Natural killer cell treated with Interleukin-12 subunit alpha and Interleukin-12 subunit beta and Interleukin-15 and Interleukin-18, amount 100 ng/mL, for 72 hours (primary cell): ENCODE measurements at places on chromosomes 5 and 9.

- DNase-seq = no peak
Measured at GRCh38 chr9:134978272-134978671, 60.6 kb upstream of the FCN1 start.

DNA sequence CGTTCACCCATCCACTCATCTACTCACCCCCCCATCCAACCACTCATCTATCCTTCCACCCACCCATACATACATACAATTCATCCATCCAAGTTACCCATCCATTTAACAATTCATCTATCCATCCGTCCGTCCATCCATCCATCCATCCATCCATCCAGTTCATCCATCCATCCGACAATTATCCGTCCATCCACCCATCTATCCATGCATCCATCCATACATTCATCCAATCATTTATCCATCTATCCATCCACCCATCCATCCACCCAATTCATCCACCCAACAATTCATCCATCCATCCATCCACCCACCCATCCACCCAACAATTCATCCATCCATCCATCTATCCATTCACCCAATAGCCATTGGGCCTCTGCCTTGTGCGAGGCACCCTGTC is 173.2 kb upstream of the MVB12B start:
- DNase-seq = no peak

DNA sequence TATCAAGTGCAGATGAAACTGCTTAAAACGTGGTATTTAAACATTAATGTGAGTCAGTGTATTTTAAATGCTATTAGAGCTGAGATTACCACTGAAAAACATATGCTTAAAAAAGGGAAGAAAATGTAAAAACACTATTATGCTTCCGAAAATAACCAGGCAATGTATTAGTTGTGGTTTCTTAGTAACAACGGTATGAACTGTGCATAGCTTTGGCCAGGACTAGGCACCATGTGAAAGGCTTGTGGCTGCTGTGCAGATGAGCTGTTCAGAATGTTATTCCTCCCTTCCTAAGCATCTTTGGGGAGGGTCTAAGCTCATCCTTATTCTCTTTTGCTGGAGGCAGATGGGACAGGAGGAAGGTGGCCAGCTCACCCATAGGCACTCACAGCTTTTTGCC is 84.9 kb downstream of the NTRK2 start:
- DNase-seq = no peak

DNA sequence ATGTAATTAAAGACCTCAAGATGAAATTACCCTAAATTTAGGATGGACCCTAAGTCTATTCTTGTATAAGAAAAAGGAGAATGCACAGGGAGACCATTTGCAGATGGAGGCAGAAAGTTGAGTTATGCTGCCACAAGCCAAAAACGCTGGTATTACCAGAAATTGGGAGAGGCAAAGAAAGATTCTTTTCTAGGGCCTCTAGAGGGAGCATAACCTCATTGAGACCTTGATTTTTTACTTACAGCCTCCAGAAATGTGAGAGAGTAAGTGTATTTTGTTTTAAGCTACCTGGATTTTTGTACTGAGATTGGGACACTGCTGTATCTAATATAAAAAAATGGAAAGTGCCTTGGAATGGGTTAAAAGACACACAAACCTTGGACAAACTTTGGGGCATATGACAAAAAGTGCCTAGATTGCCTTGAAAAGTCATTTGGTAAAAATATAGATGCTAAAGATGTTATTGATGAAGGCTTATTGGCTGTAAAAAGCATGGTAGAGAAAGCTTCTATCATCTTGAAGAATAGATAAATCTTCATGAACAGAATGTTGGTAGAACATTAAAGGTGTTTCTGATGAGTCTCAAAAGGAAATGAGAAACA is 174.7 kb upstream of the PRDM9 start:
- no peak for DNase-seq

DNA sequence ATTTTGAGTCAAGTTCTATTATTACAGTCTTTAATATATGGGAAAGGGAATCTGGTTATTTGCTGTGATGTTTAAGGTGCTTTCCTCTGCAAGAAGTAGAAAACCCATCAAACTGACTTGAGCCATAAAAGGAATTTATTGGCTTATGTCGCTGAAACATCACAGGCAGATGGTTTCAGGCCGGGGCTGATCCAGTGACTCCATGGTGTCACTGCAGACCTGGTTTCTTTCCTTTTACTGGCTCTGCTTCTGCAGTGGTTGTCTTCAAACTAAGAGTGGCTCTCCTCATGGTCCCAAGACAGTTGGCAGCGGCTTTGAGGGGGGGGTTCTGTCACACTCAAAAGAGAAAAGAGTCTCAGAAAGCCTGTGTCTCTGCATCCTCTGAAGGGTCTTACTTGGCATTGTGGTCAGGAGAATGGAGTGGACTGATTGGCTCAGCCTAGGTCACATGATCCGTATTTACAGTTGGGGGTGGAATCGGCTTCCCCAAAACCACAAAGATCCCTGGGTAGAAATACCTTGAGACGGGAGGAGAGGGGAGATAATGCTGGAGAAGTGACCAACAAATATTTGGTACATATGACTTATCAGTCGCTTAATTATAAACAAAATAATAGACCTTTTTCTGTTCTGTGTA is 106.3 kb downstream of the DAPK1 start:
- no peak for DNase-seq

- DNase-seq = no peak
Measured at GRCh38 chr9:137076636-137077009, 694 bp upstream of the UAP1L1 start.

- no peak for DNase-seq
Measured at GRCh38 chr9:21919377-21920362, 74.5 kb downstream of the CDKN2A start.

DNA sequence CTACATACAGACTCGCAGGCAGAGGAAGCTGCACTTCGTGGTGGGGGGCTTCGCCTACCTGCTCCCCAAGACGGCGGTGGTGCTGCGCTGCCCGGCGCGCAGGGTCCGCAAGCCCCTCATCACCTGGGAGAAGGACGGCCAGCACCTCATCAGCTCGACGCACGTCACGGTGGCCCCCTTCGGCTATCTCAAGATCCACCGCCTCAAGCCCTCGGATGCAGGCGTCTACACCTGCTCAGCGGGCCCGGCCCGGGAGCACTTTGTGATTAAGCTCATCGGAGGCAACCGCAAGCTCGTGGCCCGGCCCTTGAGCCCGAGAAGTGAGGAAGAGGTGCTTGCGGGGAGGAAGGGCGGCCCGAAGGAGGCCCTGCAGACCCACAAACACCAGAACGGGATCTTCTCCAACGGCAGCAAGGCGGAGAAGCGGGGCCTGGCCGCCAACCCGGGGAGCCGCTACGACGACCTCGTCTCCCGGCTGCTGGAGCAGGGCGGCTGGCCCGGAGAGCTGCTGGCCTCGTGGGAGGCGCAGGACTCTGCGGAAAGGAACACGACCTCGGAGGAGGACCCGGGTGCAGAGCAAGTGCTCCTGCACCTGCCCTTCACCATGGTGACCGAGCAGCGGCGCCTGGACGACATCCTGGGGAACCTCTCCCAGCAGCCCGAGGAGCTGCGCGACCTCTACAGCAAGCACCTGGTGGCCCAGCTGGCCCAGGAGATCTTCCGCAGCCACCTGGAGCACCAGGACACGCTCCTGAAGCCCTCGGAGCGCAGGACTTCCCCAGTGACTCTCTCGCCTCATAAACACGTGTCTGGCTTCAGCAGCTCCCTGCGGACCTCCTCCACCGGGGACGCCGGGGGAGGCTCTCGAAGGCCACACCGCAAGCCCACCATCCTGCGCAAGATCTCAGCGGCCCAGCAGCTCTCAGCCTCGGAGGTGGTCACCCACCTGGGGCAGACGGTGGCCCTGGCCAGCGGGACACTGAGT is 255.9 kb downstream of the SAXO1 start:
- DNase-seq = no peak

DNA sequence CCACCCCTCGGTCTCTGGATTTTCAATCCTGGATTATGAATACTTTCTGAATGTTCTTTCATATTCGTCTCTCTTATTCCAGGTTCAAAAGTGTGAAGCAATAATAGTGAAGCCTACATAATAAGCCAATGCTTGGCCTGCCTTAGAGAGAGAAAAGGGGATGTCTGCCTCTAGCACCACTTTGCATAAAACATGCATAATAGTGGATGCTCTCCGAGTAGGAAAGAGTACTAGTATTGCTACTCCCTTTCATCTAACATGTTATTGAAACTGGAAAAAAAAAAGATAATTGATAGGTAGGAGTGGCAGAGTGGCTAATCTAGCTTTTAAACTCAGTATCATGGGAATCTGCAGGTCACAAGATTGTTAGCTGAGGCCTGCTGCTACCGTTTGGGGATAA is 158.1 kb downstream of the SPATA31D1 start:
- no peak for DNase-seq

- DNase-seq = no peak
Measured at GRCh38 chr9:115596021-115596745, 478.2 kb upstream of the TNC start.

DNA sequence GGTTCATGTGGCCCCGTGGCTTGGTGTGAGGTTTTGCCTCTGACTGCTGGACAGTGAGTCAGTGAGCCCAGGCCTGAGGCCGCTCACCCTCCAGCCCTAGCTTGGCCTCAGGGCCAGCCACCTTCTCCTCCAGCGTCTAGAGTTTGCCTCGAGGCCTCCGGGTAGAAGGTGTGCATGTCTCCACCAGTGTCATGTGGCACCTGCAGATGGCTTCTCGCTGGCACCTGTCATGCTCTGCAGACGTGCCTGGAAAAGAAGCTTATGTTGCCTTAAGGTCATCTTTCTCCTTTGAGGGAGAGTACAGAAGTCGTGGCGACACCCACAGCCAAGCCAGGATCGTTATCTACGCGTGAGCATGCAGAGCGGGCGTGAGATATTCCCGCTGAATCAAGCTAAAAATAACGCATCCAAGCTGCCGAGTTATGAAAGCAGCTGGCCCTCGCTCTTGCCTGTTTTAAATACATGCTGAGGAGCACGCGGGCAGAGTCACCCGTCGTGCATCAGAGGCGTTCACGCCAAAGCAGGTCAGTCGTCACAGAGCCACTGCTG is 79.7 kb upstream of the FCN2 start:
- DNase-seq = no peak
